ENCODE measurements at places on chromosomes 2 and 18.

DNA sequence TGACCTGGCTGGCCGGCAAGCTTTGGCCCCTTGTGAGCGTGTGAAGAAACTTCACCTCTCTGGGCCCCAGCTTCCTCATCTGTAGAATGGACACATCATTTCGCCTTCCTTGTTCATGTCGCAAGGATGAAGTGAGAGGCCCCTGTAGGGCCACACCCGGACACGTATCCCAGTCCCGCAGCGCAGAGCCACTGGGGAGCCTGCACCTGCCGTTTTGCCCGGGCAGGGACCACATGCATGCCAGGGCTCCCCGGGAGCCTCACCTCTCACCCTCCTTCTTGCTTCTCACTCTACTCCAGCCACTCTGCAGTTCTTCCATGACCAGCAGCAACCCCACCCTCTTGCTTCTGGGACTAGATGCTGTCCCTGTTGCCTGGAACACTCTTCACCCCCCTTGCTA, 77.5 kb downstream of the FAM168B start:
- no peak for DNase-seq

GRCh38 chr2:241412144-241412543, 56.1 kb downstream of the FARP2 start:
- DNase-seq: peak; percentile 46

DNA sequence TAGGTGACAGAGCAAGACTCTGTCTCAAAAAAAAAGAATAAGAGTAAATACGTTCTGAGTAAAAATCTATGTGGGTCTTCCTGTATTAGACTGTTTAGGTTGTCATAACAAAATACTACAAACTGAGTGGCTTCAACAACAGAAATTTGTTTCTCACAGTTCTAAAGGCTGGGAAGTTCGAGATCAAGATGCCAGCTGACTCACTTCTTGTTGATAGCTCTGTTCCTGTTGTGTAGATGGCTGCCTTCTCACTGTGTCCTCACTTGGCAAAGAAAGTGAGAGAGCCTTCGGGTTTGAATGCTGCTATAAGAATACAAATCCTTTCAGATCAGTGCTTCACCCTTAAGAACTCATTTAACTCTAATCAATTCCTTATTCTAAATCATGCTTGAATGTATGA, 430.0 kb upstream of the VWC2L start:
- no peak for DNase-seq

- no peak for DNase-seq
Observed at GRCh38 chr2:172335736-172336135, 91.7 kb upstream of the ITGA6 start.

- DNase-seq: no peak
Observed at GRCh38 chr2:240622531-240623235, 2.6 kb upstream of the GPR35 start.

- DNase-seq: no peak
Observed at GRCh38 chr2:182187130-182187529, 201.5 kb downstream of the PPP1R1C start.

DNA sequence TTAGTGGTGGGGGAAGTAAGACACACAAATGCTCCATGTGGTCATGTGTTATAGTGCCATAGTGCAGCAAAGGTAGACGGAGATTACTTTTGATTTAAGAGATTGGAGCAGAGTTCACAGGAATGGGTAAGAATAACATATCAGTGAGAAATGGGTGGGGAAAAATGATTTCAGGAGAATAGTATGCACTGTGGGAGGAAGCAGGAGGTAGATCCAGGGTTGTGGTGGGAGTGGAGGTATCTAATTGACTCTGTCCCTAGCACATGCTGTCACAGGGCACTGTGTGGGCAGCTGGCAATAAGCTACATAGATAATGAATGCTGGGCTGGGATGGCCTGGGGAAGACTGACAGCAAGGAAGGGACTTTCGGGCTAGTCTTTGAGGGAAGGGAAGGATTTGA, 65.3 kb downstream of the STAT1 start:
- DNase-seq: no peak

- no peak for DNase-seq
Observed at GRCh38 chr2:7405861-7406715, 488.9 kb downstream of the RNF144A start.

DNA sequence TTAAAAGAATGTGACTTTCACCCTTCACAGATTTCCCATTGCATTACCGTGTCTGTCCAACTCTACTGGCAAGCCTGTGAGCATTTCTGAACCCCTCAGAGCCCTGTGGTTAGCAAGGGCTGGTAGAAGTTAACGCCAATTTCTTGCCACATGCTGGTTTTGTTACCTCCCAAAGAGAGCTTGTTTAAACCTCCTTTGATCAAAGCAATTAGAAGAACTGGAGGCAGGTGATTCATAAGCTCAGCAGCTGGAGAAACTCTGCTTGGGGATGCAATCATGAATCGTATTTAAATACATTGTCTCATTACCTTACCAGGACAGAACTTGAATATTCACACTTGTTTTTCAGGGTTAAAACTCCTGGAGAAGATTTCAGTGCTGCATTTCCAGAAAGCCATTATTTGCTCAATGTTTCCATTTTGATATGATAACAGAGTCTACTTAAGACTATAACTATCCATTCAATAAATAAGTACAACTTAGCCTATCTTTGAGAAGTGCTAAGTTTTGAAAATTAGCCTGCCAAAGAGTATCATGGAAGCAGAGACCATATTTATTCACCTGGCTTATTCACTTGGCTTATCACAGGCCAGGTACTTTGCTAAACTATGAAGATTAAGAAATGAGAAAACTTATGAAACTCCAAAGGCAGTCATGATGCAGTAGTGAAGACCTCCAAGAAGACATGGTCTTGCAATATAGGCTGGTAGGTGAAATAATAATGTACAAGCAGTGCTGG, 292.8 kb downstream of the INSIG2 start:
- DNase-seq: no peak

GRCh38 chr2:78061301-78061700, 539.1 kb upstream of the LRRTM4 start:
- DNase-seq: no peak

DNA sequence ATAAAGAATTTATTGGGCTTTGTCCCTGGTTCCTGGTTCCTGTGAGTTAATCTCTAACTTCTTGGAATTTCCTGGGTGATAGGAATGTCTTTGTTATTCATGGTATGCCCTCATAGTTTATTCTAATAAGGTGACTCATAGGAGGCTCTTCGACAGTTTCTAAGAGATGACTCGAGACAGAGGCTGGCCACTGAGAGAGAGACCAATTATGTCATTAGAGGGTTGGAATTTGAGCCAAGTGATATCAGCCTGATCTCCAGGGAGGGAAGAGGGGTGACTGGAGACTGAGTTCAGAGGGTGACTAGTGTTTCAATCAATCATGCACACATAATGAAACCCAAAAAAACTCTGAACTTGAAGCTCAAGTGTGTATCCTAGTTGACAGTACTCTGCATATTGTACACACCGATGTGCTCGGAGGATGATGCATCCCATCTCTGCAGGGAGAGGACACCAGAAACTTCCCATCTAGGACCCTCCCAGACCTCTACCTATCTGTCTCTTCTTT, 185.7 kb downstream of the MTCL1 start:
- DNase-seq: peak; percentile 2

DNA sequence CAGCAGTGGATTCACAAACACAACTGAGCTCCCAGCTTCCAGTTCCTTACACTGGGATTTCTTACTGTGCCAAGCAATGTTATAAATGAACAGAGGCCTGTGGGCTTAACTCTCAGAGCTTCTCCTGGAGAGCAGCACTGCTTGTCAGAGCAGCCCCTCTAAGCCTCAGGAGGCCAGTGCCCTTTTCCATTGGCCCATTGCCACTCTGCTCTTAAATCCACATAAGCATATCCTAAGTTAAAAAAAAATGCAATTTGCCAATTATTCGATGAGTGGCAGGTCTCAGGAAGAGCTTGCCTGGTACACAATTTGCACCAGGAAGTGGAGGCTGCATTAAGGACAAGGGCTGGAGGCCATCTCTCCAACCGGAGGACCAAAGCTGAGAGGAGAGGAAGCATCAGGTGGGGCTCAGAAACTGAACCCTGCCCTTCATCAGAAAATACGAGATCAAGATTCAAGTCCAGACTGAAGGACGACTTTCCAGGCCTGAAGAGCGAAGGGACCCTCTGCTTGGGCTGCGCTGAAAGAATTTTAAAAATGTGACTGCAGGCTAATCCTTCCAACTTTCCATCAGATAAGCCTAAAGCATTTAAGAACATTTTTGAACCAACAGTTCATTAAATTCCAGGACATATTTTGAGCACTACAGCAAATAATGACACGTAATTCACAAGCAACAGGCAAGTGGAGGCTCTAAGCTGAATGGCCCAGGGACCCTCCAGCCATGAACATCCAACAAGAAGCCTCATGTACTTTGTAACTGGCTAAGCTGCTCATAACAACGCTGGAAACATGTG, 28.4 kb upstream of the PXDN start:
- no peak for DNase-seq

DNA sequence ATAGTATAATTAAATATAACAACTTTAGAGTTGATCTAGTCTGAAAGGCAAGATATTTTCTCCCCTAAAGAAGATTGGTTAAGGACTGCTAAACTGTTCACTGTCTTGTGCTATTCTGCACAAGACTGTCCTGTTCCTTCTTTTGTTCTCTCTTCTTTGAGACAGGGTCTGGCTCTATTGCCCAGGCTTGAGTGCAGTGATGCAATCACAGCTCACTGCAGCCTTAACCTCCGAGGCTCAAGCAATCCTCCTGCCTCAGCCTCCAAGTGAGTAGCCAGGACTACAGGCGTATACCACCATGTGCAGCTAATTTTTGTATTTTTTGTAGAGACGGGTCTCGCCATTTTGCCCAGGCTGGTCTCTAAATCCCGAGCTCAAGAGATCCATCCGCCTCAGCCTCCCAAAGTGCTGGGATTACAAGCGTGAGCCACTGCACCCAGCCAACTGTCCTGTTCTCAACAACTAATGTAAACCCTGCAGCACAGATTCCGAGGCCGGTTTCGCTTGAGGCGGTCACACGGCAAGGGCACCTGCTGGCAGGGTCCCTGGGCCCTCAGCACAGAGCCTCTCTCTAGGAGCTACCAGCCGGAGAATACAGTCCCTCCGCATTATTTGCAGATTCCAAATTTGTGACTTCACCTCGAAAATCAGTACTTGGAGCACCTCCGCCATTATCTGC, 16.4 kb downstream of the PXDN start:
- DNase-seq: no peak

- DNase-seq: no peak
Observed at GRCh38 chr2:67948506-67948905, 114.3 kb downstream of the C1D start.

GRCh38 chr2:33022395-33022985, 75.7 kb downstream of the LTBP1 start:
- DNase-seq: no peak

- no peak for DNase-seq
Observed at GRCh38 chr18:48571639-48572384, 33.0 kb downstream of the CTIF start.

DNA sequence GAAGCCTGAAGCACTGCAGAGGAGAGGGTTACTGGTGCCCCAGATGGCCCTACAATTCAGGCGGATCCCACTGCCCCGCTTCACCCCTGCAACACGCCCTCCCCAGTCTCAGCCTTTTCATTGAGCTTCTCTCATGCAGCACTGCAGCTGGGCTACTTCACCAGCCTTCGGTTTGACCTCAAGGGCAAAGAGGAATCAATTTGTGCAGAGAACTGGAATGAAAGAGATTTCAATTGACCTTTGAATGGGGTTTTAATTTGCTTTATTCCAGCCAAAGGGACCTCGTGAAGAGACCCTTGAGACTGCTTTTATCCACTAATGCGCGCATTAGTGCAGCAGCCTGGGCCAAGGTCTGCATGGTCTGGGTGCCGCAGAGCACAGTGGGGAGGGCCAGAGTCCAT, 8.8 kb upstream of the POMC start:
- DNase-seq: no peak

GRCh38 chr18:39178166-39178565, 1612.6 kb upstream of the CELF4 start:
- DNase-seq: no peak

DNA sequence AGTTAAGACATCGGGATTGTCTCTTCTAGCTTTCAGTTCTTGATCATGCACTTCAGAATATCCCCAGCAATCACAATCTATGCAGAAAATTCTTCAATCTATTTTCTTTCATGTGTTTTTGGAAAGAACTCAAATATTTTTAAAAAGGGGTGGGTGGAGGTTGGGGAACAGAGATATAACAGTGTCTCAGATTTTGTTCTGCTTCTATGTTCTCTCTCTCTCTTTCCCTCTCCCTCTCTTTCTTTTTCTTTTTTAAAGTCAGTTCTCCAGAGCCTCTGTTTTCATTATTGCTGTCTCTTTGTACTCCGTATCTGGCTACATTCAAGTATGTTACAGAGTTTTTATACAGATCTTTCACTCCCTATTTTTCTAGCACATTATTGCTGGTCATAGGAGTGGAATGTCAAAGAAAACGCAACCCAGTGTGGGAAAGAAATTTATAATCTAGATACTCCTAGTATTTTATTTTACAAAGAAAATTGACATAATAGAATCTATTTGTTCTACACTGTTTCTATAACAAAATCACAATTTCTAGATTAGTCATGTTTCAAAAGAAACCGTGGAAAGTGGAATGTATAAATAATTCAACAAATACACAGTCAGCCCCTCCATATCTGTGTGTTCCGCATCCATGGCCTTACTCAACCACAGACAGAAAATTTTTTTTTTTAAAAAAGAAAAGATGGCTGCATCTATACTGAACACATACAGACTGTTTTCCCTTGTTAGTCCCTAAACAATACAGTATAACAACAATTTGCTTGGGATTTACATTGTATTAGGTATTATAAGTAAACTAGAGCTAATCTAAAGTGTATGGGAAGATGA, 11.2 kb upstream of the NEMP2 start:
- DNase-seq: no peak

DNA sequence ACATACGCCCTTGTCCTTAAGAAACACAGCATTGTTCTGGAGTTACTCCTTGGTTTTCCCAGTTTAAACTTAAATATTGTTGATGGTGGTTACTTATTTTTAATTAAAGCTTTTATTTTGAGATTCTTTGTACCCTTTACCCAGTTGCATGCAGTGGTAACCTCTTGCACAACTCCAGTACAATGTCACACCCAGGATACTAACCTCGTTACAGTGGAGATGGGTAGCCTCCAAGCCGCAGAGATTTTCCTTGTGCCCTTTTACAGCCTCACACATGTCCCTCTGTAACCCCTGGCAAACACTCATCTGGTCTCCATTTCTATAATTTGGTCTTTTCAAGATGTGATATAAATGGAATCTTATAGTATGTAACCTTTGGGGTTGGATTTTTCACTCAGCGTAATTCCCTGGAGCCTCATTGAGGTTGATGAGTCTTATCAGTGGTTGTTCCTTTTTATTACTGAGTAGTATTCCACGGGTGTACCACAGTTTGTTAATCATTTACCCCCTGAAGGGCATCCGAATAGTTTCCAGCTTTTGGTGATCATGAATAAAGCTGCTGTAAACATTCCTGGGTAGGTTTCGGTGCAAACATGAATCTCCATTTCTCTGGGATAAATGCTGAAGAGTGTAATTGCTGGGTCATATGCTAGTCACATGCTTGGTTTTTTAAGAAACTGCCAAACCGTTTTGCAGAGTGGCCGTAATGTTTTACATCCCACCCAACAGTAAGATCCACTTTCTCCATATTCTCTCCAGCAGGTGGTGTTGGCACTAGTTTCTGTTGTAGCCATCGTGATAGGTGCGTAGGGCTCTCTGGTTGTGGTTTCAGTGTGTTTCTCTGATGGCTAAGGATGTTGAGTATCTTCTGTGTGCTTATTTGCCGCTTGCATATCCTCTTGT, 68.6 kb downstream of the DGKD start:
- DNase-seq: no peak

GRCh38 chr2:40138314-40138713, 313.6 kb downstream of the SLC8A1 start:
- DNase-seq: no peak

- no peak for DNase-seq
Observed at GRCh38 chr2:104033399-104033798, 820.5 kb upstream of the POU3F3 start.

Data from NCI-H1048 (cell line).